ENCODE measurements at places on chromosomes 16 and 17.

GRCh38 chr16:17368951-17369350, 101.8 kb downstream of the XYLT1 start:
- no peak for DNase-seq

- DNase-seq = no peak
Measured at GRCh38 chr16:87855852-87856715, 13.2 kb downstream of the SLC7A5 start.

- no peak for DNase-seq
Measured at GRCh38 chr17:43631429-43631828, 30.3 kb downstream of the MEOX1 start.

DNA sequence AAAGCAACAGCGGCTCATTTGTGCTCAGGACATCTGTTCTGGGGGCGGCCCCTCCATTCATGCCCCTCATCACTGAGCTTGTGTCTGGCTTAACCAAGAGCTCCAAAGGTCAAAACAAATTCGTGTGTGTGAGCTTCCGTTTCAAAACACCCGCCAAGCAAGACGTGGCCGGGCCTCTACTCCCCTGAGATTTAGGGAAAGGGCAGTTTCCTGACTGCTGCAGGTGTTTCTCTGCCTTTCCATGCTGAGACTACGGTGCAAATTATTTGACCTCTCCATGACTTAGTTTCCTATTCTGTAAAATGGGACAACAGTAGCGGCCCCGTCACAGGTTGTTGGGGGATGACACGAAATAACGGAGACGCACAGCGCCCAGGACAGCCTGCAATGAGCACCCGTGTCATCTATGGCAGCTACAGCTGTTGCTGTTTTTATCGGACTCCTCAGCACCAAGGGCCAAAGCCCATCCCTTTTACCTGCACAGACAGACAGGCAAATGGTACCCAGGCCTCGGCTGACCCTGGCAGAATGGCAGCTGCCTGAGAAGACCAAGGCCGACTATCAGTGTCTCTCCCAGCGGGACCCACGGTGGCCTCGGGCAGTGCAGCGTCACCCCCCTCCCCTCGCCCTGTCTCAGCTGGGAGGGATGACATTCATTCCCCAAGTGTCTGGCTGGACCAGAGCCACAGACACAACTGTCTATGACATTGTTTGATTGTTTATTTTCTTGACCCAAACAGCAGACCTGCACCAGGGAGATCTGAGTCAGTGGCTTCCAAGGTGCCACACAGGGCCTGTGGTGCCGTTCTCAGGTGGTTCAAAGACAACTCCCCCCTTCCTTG, 50.7 kb upstream of the DOC2B start:
- DNase-seq = no peak

DNA sequence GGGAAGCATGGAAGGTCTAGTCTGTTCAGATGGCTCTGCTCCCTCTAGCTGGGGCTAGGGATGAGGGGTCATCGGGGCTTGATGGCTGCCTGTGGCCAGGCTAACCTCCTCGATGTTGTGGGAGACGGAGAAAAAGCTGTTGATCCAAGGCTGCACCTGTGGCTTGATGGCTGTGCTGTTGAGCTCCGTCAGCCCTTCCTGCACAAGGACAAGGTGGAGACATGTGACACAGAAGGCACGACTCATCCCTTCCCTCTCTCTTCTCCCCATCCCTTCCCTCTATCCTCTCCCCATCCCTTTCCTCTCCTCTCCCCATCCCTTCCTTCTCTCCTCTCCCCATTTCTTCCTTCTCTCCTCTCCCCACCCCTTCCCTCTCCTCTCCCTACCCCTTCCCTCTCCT, 28.2 kb downstream of the FCSK start:
- no peak for DNase-seq

GRCh38 chr17:44134752-44135568, 6.8 kb upstream of the HROB start:
- DNase-seq = no peak

DNA sequence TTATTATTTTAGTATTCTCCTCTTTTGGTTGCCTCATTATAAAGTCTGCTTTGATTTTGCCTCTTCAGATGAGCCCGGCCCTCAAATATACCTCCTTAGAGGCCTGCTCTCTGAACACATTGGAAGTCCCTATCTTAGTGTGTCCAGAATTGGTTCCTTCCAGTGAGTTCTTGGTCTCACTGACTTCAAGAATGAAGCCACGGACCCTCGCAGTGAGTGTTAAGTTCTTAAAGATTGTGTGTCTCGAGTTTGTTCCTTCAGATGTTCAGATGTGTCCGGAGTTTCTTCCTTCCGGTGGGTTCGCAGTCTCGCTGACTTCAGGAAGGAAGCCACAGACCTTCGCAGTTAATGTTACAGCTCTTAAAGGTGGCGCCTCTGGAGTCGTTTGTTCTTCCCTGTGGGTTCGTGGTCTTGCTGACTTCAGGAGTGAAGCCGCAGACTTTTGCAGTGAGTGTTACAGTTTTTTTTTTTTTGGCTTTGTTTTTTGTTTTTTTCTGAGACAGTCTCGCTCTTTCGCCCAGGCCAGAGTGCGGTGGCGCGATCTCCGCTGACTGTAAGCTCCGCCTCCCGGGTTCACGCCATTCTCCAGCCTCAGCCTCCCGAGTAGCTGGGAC, 45.8 kb upstream of the NOS2 start:
- DNase-seq = no peak

Data from mesothelial cell of epicardium (in vitro differentiated cells).